Islet precursor cell (in vitro differentiated cells): ENCODE measurements at places on chromosomes 11 and 22.

- no peak for DNase-seq
Observed at GRCh38 chr22:20043997-20044342, 23.1 kb downstream of the TANGO2 start.

GRCh38 chr11:109853156-109853776, 239.9 kb upstream of the ZC3H12C start:
- no peak for DNase-seq

DNA sequence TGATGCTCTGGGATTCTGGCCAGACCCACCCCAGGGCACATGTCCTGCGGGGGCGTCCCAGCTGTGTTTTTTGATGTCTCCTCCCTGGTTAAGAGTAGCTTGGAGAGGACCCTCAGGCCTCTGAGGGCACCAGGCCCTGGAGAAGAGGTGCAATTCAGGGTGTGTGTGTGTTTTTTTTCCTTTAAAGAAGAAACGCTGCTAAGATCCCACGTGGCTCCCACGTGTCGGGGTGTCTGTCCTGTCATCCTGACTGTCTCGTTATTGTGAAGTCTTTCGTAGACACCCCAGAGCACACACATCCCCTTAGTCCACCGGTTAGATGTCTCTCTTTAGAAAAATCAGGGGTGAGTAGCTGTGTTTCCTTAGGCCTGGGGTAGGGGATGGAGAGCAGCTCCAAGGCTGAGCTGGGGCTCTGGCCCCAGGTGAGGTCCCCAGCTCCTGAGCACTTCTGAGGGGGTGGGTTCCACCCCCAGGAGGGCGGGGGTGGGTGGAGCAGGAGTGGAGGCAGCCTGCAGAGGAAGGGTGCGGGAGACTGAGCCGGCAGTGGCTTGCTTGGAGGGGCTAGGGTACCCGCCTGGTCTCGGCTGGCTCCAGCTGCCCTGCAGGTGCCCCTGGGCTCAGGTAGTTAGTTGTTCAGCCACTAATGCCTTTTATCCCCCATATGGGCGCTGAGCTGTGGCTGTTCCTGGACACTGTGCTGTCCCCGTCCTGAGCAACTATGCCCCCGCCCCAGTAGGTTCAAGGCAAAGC, 116.4 kb downstream of the CACNA1I start:
- DNase-seq = no peak

DNA sequence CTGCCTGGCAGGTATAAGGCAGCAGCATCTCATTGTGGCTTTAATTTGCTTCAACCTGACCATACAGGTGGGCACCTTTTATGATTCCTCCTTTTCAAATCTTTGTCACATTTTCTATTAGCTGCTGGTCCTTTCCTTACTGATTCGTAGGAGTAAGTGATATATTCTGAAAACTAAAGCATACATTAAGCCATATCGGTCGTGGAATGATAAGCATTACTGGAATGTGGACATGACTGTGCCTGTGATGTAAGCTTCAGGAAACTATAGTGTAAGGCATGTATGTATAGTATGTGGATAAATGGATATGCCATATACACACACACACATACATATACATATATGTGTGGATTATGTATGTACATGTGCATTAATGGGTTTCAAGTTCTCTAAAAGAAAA, 20.8 kb downstream of the YPEL1 start:
- DNase-seq = no peak

- peak; percentile 36 for DNase-seq
Observed at GRCh38 chr22:23470811-23471389, 109.2 kb downstream of the IGLL1 start.

DNA sequence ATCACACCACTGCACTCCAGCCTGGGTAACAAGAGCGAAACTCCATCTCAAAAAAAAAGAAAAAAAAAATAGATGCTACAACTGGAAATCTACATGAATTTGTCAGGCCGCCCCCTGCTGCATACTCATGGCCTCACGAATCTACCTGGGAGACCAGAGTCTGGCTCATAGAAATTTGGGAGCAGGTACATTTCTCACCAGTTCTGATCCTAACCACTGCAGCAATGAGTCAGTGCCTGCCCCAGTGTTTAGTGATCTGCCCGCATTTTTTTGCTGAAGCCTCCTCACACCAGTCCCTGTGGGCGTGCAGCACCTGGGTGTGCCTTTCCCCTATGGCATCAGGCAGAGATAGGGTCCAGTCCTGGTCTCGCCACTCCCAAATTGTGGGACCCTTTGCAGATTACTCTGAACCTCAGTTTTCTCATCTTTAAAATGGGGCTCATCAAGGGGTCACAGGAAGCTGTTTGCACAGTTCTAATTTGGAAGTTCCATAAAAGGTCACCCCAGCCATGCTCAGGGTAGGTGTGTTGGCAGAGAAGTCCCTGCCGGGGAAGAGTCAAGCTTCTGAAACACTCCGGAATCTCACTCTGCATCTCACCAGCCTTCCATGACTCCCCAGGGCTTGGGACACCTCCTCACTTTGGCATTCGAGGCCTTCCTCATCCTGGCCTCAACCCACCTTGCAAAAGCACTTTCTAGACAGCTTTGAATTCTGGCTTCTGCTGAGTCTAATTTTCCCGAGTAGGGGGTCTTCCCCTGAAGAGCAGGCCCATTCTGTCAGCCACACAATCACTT, 39.3 kb upstream of the LINC01488 start:
- peak; percentile 85 for DNase-seq

- DNase-seq = no peak
Observed at GRCh38 chr11:43789700-43790443, 90.8 kb upstream of the ALKBH3 start.
